Kidney epithelial cell (primary cell): ENCODE measurements at places on chromosomes 3 and 15. TPM values are rescaled to one million over a fixed set of nuclear protein-coding genes. Genes with fewer than 3 reads are reported as not detected.

DNA sequence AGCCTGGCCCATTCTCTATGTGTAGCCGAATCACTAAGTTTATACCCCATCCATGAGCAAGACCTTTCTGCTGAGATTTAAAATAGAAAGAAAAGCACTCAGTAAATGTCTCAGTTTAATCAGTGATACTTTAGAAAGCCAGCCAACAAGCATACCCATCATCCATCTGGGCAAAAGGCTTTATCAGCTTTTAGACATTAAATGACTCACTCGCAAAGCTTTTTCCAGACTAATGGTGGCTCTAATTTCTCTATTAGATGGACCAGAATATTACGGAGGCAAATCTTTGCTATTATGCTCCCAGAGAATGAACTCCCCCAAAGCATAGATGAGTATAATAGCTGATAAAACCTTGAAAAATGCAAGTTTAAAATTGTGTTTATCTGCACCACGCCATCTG is 727.8 kb downstream of the GBE1 start:
- no peak for DNase-seq

DNA sequence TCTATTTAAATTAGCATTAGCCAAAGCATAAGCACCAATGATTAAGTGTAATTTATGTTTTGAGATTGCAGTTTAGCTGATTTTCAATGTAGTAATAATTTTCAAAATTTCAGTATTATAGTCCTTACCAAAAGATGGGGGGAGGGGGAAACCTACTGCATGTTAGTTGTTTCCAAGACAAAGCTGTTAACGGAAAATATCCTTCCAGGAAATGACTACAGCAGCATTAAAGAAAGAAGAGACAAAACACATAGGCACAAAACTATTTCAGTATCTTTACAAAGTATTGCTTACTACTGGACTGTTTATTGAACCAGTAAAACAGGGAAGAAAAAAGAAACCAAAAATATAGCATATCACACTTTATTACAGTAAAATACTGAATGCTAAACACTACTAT is 10.5 kb downstream of the BNIP2 start:
- DNase-seq: no peak

GRCh38 chr3:63343674-63344073 is 65.6 kb downstream of the SYNPR start:
- DNase-seq: peak; percentile 85

DNA sequence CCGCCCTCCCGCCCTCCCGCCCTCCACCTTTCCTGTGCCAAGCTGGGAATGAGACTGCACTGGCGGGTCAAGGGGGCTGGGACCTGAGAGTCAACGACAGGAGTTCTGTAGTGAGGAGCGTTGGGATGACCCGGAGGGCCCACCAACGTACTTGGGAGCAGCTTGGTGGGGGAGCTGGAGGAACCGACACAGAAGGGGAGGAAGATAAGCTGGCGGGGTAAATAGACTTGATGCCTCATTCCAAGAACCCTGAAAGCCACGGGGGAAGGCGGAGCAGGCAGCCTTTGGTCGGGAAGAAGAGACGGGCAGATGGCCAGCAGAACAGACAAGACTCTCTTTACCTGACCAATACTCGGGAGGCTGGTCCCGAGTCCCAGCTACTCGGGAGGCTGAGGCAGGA is 277 bp downstream of the FMN1 start:
- DNase-seq: no peak

DNA sequence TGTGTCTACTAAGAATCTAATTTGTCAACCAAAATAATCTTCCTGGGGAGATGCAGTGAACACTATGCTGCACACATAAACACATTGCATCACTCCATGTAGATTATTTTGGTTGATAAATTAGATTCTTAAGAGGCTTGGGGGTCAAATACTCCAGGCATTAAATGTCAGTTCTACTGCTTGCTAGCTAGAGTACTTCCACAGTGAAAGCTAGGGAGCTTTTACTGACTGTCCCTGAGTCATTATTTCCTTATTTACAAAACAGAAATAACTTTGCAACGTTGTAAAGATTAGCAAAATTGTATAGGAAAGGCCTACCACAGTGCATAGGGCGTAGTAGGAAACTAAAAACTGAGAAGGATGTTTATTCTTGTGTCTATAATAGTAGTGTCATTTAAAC is 12.9 kb upstream of the TMC3 start:
- no peak for DNase-seq

DNA sequence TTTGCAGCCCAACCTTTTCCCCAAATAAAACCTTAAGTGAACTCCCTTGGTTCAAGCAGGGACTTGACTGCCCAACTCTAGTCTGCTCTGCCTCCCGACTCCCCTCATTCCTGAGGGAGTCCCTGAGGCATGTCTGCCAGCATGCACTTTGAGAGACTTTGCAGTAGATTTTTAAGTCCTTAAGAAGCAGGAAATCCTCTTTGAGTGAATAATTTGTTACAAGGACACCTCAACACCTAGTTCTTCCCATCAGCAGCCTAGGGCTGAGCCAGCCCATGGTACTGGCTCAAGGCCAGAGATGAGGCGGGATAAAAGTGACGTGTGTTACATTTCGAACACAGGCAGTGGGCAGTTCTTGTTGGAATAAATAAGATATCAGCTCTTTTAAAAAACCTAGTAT is 204.3 kb upstream of the SLC2A2 start:
- no peak for DNase-seq

- no peak for DNase-seq
Measured at GRCh38 chr3:122391681-122392446, 7.9 kb downstream of the FAM162A start.

DNA sequence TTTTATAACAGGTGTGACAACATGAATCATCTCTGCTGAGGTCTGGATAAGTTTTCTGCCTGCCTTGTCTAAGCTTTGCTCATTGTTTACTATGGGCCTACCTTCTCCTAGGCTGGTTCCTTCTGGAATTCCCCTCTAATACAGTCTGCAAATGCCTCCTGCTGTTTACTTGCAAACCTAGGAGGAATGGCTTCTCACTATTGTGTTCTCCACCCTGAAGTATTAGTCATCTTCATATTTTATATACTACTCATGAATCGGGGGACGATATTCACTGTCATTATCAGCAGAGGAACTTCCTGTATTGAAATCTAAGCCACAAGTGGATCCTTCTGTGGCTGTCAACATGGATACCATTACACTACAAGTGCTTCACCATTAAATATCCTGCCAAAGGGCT is 154.8 kb downstream of the PLCL2 start:
- peak; percentile 59 for DNase-seq

DNA sequence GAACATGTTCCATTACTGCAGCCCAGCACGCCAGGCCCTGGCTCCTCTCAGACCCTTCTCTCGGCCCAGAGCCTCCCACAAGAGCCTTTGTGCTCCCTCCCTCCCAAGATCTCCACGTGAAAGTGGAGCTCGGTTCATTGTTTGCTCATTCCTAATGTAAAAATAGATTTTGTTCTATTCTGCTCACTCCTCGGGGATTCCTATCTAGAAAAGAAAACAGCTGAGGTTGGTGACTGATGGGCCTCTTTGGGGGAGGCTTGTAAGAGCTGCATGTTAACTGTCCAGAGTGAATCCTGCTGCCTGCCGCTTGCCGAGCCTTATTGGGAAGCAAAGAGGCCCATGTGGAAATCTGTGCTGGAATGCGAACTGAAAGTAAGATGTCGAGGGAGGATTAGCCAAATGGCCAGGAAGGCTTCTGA is 267.1 kb downstream of the LRTM1 start:
- no peak for DNase-seq

DNA sequence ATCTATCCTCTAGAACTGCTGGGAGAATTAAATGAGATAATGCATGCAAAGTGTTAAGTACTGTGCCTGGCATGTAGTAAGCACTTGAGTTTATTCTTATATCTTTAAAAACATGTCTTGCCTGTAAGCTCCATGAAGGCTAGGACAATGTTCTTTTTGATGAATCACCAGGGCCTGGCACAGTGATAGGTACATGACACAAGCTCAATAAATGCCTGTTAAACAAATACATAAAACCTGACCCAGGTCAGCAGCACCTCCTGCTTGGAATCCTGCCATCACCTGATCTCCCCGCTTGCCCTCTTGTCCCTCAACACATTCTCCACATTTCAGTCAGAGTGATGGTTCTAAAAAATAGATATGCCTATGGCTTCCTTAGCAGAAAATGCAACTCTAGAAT is 186.8 kb downstream of the CHST2 start:
- no peak for DNase-seq

GRCh38 chr3:181311186-181311585 is 321.6 kb upstream of the DNAJC19 start:
- DNase-seq: no peak

GRCh38 chr15:84886984-84887299 is 2.5 kb downstream of the SLC28A1 start:
- DNase-seq: no peak

DNA sequence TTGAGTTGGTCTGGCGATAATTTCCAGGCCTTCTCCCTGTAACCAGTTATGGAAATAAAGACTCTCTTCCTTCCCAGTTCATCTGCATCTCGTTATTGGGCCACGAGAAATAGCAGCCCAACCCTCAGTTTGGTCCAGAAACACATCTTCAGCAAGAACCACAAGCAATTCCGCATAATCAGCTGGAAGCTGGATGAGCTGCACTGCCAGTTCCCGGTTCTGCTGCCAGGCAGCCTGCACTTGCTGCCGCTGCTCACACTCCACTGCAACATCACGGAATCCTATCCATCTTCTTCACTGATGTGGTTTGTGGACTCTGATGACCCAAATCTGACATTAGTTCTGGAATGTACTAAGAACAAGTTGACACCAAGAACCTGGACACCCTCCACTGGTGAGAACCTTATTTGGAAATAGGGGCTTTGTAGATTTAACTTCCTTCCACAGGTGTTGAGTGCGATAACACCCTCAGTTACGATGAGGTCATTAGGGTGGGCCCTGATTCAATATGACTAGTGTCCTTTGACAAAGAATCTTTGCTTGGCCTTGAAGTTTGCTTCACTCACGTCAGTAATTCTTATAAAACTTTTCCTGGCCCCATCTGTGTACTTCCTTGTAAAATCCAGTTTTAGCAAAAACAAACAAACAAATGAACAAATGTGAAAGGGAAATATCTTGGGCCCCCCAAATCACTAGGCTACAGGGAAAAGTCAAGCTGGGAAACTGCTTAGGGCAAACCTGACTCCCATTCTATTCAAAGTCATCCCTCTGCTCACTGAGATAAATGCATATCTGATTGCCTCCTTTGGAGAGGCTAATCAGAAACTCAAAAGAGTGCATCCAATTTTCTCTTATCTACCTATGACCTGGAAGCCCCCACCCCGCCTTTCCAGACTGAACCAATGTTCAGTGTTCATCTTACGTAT is 221.9 kb upstream of the PROK2 start:
- DNase-seq: no peak

GRCh38 chr3:193837347-193837827 is 244.4 kb downstream of the OPA1 start:
- no peak for DNase-seq

DNA sequence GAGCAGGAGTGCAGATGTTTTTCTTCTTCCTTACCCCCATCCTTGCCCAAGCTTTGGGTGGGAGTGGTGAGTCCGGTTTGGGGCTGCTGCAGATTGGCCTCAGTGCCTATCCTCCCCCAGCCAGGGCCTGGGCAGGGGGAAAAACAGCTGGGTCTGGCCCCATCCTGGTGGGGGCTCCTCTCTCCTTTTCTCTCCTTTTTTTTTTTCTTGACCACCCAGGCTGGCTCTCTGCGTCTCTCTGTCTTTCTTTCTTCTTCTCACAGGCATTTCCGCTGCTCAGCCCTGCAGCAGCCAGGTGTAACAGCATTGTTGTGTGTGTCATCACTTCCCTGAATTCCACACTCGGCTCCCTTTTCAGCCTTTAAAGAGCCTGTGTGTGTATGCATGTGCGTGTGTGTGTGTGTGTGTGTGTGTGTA is 2.0 kb downstream of the FOXL2NB start:
- DNase-seq: peak; percentile 34

GRCh38 chr15:63752075-63752684 is 81.6 kb downstream of the HERC1 start:
- DNase-seq: no peak

DNA sequence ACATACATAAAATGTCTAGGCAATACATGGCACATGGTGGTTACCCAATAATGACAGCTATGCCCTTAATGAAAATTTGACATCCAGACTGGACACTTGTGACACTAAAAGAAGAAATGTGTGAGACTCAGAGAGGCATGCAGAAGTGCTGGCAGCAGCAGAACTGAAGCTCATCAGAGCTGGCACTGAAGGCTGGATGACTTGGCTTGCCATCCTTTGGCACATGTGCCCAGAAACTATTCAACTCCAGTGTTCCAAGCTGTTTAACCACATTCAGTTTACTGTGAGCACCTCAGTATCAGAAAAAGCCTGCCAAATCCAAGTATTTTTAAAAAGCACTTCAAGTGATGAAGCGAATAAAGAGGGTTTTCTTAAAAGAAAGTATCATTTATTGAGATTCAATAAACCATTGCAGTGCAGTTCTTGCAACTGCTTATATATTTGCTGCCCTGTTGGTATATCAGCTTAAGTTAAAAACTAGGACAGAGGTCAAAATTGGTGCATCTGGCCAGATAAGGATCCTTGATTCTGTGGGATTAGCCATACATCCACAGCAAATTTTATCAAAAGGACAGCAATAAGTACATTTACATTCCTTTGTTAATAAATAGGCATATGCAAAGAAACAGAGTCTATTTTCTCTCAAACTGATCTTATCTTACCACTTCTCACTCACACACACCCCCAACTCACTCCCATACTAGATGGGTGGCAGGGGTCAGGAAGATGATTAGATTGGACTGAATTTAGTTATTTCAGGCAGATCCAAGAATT is 15.8 kb downstream of the IGSF11 start:
- DNase-seq: no peak

DNA sequence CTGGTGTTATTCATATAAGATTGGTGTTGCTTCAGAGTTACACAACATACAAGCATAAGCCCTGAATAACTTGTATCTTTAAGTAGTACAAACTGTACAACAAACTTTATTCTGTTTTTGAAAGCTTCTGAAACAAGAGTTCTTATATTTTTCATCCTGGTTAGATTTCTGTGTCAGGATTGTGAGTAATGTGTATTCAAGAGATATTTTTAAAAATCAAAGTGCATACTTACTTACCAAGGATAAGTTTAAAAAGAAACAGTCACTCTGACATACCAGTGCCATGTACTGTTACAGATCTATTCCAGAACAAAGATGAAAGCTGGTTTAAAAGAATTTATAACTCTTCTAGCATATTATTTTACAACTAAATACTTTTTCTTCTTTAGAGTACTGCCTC is 755.1 kb downstream of the ZPLD1 start:
- no peak for DNase-seq

PPP2R3A gene
- 14.3 and 15.1 TPM in 2 replicates for total RNA-seq

AMT gene
- total RNA-seq: 4.9 and 6.6 TPM in 2 replicates

PPP1R14D gene
- total RNA-seq: not detected in 2 replicates

NR1I2 gene
- total RNA-seq: 0.14 and 0.79 TPM in 2 replicates

CHCHD6 gene
- 28.7 and 30.1 TPM in 2 replicates for total RNA-seq

VIPR1 gene
- 1.3 and 3.7 TPM in 2 replicates for total RNA-seq
